AG08395 (cell line): ENCODE measurements at places on chromosomes 3 and 15.

DNA sequence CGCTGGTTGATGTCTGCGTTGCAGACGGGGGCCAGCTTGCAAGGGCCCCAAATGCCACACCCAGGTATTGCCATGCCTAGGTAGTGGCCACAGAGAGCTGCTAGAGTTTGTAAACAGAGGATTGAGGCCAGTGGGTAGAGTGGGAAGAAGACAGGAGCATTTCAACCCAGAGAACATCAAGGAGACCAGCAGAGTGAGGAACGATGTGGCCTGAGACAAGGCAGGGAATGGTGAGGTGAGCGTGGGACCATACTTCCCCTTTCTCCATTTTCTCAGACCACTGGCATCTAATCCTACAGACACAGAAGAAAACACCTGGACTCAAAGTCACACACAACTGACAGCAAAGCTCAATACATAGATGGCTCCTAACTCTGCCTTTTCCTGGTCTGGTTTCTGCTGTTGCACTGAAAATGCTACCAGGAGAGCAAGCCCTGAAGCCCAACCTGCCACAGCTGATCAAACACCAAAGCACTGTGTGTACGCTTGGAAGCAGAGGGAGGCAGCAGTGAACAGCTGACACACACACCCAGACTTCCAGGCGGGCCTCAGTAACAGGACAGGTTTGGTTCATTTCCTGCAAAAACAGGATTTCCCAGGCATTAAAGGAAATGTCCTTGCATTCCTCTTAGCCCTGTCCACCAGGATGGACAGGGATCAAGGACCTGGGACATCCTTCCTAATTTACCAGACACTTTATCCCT is 1.6 kb downstream of the FAM174B start:
- DNase-seq = no peak

GRCh38 chr3:123351501-123351900 is 97.4 kb downstream of the ADCY5 start:
- no peak for DNase-seq

- DNase-seq = no peak
Observed at GRCh38 chr15:71060983-71061382, 54.3 kb upstream of the THSD4 start.

- no peak for DNase-seq
Observed at GRCh38 chr3:70980646-70981170, 602.8 kb downstream of the FOXP1 start.

DNA sequence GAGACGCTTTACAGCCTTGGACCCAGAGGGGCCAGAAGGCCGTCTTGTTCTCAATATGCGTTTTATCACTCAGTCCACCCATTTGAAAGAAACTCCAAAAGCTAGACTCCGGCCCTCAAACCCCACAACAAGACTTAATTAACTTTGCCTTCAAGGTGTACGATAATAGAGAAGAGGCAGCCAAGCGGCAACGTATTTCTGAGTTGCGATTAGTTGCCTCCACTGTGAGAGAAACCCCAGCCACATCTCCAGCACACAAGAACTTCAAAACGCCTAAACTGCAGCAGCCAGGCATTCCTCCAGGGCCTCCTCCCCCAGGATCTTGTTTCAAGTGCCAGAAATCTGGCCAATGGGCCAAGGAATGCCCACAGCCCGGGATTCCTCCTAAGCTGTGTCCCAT is 17.4 kb upstream of the INO80 start:
- DNase-seq = no peak

- DNase-seq = no peak
Observed at GRCh38 chr3:190519886-190520285, 6.0 kb downstream of the IL1RAP start.
